ENCODE measurements at places on chromosomes 1 and 21.

DNA sequence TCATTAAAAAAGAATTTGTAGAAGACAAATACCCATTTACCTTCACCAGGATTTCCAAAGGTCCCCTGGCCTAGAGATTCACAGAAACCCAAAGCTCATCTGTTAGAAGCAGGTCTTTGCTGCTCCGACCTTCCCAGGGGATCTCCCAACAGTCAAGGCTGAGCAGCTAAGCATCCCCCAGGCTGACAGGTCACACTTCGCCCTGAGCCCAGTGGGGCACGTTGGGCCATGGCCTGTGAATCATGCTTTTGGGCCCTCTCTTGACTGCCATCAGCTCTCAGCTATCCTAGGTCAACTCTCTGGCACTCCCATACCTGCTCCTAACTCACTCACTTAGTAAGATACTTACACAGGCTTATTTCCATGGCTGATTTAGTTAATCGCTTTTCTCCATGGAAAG lies 157.7 kb downstream of the DSCAM start:
- DNase-seq, result no peak

DNA sequence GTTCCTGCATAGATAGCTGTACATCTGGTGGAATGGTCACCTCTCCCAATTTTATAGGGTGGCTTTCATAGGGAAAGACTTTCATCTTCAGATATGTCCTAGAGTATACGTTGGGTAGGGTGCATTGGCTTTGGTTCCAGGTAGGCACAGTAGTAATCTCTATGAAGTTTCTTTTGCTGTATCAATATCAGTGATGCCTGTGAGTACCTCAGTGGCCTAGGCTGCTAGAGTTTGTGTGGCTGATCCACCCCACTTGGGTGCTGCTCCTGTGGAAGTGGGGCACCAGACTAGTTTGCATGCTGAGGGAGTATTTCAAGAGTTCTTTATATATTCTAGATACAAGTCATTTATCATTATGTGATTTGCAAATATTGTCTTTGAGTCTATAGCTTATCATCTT lies 370.5 kb upstream of the VAMP3 start:
- no peak for DNase-seq

DNA sequence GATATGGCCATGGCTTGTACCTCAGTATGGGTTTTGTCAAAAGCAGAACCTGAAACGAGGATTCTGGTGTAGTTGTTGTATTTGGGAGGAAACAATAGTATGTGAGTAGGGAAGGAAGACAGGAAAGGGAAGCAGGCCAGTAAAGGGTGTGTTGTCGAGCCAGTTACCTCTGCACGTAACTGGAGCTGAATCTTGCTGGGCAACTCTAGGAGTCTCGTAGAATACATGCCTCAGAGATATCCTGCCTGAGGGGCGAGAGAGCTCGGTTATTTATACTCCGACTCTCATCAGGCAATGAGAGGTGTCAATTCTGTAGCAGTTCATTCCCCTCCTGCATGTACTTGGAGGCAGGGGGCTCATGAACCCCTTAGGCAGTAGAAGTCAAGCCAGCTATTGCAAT lies 45.9 kb upstream of the KIF26B start:
- DNase-seq, result no peak

DNA sequence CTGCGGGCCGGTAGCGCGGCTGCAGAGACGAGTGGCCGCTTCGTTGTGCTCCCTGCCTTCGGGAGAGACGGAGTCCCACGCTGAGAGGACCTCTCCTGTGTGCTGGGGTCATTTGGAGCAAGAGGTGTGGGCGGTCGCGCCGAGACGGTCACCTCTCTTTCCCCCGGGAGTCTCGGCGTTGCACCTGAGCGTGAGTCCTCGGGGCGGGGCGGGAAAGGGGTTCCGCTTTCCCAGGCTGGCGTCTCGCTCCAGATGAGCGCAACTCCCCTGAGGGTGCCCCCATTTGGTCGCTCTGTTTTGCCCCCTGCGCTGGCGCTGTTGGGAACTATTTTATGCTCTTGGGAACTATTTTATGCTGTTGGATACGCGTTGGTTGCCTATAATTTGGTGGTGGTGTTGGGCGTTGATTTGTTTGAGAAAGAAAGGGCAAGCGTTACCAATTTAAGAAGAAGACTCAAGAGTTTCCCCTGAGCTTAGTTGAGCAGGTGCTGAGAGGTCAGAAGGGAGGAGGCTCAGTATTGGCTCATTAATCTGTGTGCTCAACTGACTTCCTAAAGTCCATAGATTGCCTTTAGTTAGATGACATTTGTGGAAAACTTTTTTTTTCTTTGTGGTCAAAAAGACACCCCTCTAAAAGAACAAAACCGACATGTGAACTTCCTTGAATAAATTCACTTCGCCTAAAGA lies 683 bp downstream of the LRRC8B start:
- no peak for DNase-seq

DNA sequence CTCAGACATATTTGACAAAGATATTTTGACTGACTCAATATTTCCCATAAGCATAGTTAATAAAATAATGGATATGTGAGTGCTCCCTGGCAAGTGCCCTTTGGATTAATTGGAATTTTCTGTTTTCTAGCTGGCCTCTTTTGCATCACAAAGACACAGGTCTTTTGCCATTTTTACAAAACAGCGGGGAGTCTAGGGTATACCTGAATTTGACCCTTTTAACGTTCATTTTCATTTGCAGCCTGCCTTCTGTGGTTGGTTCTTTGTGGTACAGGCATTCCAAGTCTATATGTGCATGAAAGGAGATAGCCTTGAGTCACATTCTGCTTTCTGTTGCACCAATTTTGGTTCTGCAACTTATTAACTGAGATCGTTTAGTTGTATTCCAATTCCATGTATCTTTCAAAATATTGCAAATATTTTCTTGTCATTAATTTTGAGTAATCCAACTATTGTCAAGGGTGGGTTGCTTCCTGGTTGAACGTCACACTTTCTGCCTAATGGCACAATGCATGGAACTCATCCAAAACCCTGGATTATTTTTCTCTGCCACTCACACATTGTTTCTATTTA lies 171.7 kb downstream of the CRB1 start:
- no peak for DNase-seq

DNA sequence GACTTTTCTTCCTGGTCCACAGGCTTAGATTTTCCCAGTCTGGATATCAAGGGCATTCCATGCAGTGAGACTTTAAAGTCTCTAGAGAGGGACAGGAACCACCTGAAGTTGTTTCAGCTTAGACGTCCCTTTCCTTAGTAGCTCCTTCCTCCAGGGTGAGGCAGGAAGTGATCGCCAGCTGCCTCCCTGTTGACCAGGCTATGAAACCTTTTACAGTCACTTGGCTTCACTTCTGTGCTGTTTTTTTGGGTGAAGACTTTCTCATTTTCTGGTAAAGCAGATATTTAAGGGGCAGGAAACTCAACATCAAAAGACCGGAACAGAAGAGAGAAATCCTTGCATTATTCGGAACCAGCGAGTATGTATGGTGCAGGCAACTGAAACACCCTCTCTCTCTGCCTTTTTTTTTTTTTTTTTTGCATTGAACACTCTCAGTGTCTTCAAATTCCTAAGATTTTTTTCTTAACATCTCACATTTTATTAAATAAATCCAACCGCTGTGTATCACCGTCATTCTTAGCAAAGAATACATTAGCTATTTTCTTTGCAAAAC lies 234.6 kb upstream of the IRF2BP2 start:
- no peak for DNase-seq

DNA sequence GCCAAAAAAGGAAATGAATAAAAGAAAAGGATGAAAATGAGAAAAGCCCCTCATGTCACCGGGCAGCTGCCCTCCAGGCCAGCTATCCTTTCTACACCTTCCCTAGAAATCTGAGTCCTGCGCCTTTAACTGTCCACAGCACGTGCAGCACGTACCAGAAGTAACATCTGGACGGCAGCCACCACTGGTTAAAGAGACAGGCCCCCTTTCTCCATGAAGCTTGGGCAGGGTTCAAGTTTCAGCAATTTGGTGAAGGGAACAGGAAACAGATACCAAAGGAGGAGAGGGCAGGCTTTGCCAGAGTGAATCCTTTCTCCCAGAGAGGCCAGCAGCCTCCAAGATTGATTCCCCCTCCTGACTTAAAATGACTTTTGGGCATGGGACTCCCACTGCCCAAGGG lies 3.6 kb upstream of the KIAA2013 start:
- DNase-seq, result no peak

GRCh38 chr1:212974711-212975110 lies 24.4 kb downstream of the VASH2 start:
- DNase-seq, result no peak

DNA sequence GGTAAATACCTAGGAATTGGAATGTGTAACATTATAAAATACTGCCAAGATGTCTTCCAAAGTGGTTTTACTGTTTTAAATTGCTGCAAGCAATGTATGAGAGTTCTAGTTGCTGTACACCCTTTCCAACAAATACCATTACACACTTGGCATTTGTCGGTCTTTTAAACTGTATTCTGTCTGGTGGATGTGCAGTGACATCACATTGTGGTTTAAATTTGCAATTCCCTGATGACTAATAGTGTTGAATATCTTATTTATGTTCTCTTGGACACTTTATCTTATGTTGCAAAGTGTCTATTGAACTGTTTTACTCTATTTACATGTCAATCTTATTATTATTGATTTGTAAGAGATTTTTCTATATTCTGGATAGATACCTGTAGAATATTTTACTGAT lies 561.2 kb upstream of the B3GALT2 start:
- no peak for DNase-seq

GRCh38 chr1:37274486-37274885 lies 199.9 kb upstream of the ZC3H12A start:
- no peak for DNase-seq

DNA sequence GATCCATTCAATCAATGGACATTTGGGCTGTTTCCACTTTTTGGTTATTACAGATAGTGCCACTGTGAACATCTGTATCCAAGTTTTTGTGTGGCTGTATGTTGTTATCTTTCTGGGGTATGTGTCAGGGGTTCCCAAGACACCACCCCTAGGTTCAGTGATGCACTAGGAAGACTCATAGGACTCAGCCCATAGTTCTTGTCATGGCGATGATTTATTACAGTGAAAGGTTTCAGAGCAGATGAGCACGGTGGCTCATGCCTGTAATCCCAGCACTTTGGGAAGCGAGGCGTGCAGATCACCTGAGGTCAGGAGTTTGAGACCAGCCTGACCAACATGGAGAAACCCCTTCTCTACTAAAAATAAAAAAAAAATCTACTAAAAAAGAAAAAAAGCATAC lies 64.1 kb downstream of the MAN1C1 start:
- DNase-seq, result no peak

- DNase-seq, result no peak
Observed at GRCh38 chr21:46111193-46111571, 13.3 kb downstream of the COL6A2 start.

DNA sequence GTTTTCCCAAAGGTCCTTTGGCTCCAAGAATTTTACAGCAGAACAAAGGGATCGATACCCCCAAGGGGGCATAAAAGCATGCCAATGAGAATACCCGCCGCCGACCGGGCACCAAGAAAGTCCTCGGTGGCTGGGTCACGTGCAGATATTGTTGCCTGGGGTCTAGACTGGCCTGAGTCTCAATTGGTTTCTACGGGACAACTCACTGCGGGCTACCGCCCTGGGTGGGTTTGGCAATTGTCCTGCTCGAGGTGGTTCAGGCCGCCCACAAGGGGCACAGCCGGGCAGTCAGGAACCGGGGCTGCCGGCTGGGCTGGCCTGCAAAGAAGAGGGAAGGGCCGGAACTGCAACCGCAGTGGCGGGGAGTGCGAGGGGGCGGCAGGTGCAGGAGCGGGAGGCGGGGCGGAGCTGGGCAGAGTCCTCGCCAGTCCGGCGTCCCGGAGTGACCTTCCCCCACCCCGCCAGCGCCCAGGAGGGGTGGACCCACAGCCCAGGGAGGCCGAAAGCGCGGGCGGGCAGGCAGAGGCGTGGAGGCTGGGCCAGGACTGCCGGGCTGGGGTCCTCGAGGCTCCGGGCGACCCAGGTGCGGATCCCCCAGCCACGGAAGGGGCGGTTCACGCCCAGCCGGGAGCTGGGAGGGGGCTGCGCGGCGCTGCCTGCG lies 926 bp upstream of the ATP1B1 start:
- peak; percentile 56 for DNase-seq

DNA sequence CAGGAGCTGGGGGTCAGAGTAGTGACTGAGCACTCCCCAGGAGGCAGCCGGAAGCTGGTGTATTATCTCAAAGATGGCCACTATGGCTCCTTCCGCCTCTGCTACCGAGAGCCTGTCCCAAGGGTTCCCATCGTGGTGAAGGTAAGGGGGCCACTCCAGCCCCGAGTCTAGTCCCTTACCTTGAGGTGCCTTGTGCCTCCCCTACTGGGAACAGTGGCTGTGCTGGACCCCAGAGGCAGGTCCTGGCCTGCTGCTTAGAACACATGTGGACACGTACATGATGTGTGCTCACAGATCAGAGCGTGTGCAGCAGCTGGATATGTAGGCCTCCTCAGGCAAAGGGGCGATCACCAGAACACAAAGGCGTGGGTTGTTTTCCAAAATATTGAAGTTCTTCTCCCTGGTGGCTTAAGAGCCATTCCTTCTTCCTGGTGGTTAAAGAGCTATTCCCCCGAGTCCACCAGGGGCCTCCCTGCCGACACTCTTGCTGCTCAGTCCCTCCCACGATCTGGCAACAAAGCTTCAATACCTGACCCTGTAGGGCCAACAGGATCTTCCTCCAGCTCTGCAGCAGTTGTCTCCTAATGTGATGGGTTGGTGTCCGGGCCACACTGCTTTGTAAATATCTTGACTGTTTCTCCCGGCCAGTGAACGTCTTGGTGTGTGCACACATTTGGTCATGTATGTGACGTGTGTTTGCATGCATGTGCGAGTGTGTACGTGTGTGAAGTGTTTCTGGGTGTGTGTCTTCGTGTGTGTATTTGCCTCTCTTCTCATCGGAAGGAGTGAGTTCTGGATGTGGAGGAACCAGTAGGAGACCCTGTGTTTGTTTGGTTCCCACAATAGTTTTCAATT lies 68.4 kb upstream of the TINAGL1 start:
- DNase-seq, result no peak

- DNase-seq, result no peak
Observed at GRCh38 chr1:115982400-115982799, 6.1 kb downstream of the SLC22A15 start.

Data from cortex of kidney (tissue), 1 donor.